Neural progenitor cell (in vitro differentiated cells): ENCODE measurements at places on chromosomes 3 and 15.

- DNase-seq: no peak
These were observed 818 bp downstream of the PPP1R2 start for GRCh38 chr3:195542316-195542697.

DNA sequence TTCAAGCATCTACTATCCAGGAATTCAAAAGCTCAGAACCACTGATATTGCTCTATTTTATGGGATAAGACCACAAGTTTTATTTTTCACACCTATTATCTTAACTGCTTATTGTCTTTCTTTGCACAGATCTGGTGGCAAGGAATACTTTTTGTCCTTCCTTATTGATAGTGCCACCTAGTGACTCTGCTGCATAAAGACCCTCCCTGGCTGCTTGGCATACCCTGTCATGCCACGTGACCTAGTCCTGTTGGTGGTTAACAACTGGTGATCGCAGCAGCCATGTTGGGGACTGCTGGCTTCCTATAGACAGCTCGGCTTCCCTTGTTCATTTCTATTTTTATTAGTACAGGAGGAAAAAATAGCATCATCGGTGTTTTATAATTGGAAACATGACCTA, 236.3 kb downstream of the MEX3B start:
- DNase-seq: peak; percentile 51

DNA sequence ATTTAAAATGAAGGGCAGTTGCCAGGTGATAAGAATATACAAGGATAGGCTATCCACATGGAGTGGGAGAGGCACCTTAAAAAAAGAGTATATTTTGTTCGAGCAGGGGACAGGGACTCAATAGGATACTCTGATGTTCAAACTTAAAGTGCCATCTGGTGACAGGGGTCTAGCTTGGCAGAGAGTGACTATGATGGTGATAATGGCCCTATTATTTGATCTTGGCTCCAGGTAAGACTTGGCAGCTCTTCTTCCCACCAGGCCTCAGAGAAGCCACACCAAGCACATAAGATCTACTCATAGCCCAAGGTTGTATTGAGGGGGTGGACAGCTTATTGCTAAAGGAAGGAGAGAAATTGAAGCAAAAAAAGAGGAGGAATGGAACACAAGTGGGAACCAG, 109.0 kb upstream of the MANF start:
- no peak for DNase-seq

DNA sequence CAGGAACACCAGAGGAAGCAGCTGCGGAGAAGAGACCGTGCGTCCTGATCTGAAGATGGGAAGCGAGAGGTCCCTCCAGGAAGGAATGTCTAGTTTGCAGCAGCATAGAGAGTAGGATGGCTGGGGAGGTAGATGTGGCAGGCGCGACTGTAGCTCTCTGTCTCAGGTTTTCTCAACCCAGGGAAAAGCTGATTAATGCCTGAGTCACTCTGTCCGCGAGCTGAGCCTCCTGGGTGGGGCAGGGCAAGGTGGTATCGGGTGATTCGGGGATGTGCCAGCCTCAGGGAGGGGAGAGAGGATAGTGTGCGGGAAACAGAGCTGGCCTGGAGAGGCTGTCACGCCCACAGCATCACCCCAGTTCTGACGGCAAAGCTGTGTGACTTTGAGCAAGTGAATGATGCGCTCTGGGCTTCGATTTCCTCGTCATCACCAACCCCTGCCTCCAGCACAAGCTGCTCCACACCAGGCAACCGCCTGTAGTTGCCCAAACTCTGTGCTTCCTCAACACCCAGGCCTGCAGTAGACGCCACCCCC, 28.4 kb downstream of the CPN2 start:
- DNase-seq: no peak

DNA sequence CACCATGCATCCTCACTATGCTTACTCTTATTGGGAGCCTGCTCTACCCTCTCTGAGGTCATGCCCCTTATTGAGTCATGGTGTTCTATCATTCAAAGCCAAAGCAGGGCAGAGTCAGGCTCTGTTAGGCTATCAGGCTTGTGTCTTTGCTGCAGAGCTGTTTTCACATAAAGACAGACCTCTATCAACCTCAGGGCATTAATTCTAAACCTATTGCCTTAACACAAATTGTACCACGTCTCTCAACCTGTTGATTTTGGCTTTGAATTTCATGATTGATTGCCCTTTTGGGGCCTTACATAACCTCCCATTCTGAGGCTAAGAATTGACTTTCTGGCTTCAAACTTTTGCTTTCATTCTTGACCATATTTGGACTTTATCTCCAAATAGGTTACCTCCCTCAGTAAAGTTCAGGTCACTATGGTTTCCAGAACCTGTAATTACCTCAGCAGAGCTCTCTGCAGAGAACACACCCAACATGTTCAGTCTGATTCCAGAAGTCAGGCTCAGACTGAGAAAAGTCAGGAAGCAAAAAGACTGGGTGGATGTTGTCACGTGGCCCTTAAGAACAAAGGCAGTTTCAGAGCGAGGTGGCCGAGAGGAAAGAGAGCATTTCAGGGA, 221.4 kb upstream of the NANOGP8 start:
- no peak for DNase-seq

GRCh38 chr15:84885801-84886200, 1.3 kb downstream of the SLC28A1 start:
- no peak for DNase-seq

DNA sequence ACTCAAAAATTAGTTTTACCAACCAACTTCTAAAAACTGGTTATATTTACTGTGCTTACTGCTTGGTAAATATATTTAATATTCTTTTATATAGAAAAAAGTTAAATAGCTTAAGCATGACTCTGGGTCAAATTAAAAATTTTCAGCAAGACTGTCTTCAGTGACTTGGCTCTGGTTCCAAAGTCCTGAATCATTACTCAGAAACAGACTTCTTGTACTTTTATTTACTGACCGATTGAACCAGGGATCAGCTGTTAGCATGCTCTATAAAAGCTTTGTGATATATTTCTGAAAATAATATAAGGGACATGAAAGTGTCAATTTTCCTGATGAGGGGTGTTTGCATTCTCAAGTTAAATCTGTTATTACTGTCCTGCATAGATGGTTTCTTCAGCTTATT, 164.3 kb downstream of the MCTP2 start:
- DNase-seq: no peak

DNA sequence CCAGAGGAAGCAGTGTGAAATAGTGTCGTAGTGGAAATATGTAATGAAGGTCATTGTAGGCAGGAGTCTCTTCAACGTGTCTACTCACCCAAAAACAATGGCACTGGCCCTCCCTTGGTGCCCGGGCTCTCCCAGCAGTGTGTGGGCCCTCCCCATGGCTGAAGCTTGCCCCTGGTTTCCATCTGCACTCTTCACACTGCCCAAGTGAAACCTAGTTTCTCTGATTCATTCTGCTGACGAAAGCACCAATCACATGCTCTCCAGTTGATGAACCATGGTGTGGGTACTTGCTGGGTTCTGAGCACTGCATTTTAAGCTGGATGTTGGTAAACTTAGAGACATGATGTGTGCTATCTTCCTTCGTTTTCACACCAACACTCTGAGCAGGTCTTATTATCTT, 61.0 kb upstream of the AGBL1 start:
- DNase-seq: no peak

DNA sequence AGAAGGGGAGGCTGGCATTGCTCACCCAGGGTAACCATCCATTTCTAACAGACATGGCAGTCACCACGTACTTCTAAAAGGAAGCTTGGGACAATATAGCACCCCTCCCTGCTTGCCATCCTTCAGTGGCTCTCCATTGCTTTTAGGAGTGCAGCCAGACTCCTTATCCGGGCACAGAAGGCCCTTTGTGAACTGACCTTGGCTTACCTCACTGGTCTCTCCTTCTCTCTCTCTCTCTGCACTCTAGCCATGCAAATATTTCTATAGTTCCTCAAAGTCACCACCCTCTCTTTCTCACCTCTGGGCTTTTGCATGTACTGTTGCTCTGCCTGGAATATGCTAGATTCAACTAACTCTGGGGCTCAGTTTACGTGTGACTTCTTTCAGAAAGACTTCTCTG, 301.1 kb downstream of the SHQ1 start:
- no peak for DNase-seq

- DNase-seq: peak; percentile 4
These were observed 94.7 kb downstream of the DLG1 start for GRCh38 chr3:197203714-197204146.

- DNase-seq: no peak
These were observed 33.9 kb upstream of the CHRM5 start for GRCh38 chr15:33934396-33934795.

DNA sequence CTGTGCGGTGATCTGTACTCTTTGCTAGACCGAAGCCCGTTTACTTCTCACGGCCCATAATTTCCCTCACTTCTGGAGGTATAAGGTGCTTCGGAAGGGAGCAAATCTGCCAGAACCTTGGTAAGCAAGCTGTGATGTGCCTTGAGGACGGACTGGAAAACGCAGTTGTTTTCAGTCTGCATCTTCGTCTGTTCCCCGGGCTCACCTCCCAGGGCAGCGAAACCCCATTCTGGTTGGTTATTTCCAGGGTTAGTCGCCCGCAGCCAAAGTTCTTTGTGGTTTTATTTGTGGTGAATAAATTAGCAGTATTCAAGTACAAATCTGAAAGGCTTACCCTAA, 401 bp downstream of the RAMAC start:
- DNase-seq: no peak

GRCh38 chr15:81170511-81170910, 26.2 kb upstream of the IL16 start:
- no peak for DNase-seq
